ENCODE measurements at places on chromosomes 2 and 18. TPM values are rescaled to one million over a fixed set of nuclear protein-coding genes. Genes with fewer than 3 reads are reported as not detected.

Gene ANO7
- total RNA-seq: 0.65 TPM

Gene ABCG8
- not detected for total RNA-seq

Gene CACNB4
- total RNA-seq: 3.3 TPM

Gene MC4R
- not detected for total RNA-seq

Gene HTR2B
- 1.3 TPM for total RNA-seq

Gene RAX
- not detected for total RNA-seq

Gene LCT
- 0.09 TPM for total RNA-seq

Gene ATOH8
- total RNA-seq: 210 TPM

Gene IL36RN
- total RNA-seq: not detected

Gene SCN7A
- total RNA-seq: 1.3 TPM

Gene L3MBTL4
- total RNA-seq: 8.2 TPM

Gene FAHD2B
- total RNA-seq: 11.5 TPM

Gene C2orf66
- total RNA-seq: not detected

Gene NR4A2
- total RNA-seq: 178 TPM

Gene LRATD1
- total RNA-seq: 1.6 TPM

Gene GPR55
- not detected for total RNA-seq

Gene SKOR2
- total RNA-seq: not detected

Gene CPLX4
- not detected for total RNA-seq

Gene TBC1D8
- total RNA-seq: 22.2 TPM

Gene COLEC12
- 50.5 TPM for total RNA-seq

Gene ADAM23
- 3.7 TPM for total RNA-seq

Gene STEAP3
- total RNA-seq: 13.7 TPM

Gene UGT1A5
- not detected for total RNA-seq

Gene SATB2
- 2.0 TPM for total RNA-seq

Gene TMEM37
- total RNA-seq: 11.3 TPM

Gene CNTNAP5
- total RNA-seq: not detected

Gene MARCO
- total RNA-seq: 26.3 TPM

Gene PPP3R1
- total RNA-seq: 44.9 TPM

Gene TGFA
- 2.2 TPM for total RNA-seq

Gene DSG1
- 0.19 TPM for total RNA-seq

Gene PROKR1
- total RNA-seq: 3.6 TPM

Gene MERTK
- 29.4 TPM for total RNA-seq

Gene KCNIP3
- 37.4 TPM for total RNA-seq

Gene DDX1
- total RNA-seq: 57.8 TPM

Gene SNORC
- 0.79 TPM for total RNA-seq

Gene GNLY
- 5.5 TPM for total RNA-seq

Gene PLGLB2
- total RNA-seq: 2.6 TPM

Gene G6PC2
- total RNA-seq: not detected

Gene MAPRE3
- 11.5 TPM for total RNA-seq

Gene HAAO
- total RNA-seq: 3.0 TPM

Gene UGT1A3
- not detected for total RNA-seq

Gene DSEL
- 22.4 TPM for total RNA-seq

Gene EPB41L3
- 204 TPM for total RNA-seq

Gene PTH2R
- not detected for total RNA-seq

Gene PLCL1
- 21.8 TPM for total RNA-seq

Gene RND3
- 84.1 TPM for total RNA-seq

Gene EVX2
- not detected for total RNA-seq

Gene AMER3
- total RNA-seq: not detected

Gene CAPN14
- total RNA-seq: not detected

Gene LYG2
- not detected for total RNA-seq

Gene REG3G
- total RNA-seq: not detected

Gene CHST9
- not detected for total RNA-seq

Gene NGEF
- total RNA-seq: 1.9 TPM

Gene THSD7B
- 0.74 TPM for total RNA-seq
